ENCODE measurements at places on chromosomes 3 and 15.
A peak's percentile ranks its signal among the peaks of the same experiment; 100 is the strongest.

DNA sequence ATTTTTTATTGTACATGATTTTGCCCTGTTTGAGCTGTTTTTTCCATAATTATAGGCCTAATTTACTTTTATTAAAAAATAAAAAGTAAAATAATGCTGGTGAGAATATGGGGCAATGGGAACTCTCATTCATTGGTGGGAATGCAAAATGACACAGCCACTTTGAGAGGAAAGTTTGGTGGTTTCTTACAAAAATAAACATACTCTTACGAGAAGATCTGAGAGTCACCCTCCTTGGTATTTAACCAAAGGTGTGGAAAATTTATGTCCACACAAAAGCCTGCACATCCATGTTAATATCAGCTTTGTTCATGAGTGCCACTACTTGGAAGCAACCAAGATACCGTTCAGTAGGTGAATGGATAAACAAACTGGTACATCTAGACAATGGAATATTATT is 9.8 kb downstream of the MUC13 start:
- no peak for DNase-seq

DNA sequence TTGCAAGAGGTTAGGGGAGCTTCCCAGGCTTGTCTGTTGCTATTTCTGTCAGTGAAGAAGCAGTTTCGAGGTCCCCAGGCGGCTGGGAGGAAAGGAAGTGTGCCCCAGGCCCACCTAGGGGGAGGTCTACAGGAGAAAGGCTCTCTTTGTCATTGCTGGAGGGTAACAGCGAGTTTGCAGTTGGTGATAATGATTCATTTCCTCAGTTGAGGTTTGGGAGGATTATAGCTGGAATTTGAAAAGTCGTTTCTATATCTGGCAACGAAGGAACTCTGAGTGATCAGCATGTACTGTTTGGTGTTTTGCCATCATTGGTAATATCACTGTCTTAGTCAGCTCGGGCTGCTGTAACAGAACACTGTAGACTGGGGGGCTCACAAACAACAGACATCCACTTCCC is 65.5 kb upstream of the UBE3A start:
- peak; percentile 79 for DNase-seq

DNA sequence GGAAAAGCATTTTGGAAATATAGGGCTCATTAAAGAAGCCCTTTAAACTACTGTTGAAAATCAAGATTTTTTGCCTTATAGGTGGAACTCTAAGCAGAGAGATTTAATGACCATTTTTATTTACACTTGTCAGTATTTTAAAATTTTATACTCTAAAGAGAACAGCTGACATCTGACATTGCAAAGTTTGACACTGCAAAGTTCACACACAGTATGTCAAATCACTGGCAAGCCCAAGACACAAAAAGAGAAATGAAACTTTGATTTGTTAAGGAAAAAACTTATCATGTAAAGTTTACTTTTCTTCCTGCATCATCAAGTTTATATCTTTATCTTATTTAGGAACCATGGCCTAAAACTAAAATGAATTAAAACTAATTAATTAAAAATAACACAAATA is 40.2 kb downstream of the DPH6 start:
- no peak for DNase-seq

DNA sequence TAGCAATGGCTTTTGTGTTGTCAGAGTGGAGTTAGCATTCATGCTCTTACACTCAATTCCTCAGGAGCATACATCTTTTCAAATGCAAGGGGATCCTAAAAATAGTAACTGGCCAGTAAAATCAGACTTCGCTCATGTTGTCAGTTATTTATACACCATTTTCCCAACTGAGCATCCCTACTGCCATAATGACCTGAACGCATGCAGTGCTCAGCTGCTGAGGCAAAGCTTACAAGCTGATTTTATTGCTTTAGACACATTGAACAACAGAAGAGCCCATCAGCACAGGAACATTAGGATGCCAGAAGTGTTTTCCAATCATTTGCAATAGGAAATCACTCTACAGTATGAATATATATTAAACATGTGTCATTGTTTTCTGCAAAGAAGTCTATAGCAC is 689.7 kb upstream of the BCHE start:
- peak; percentile 55 for DNase-seq

DNA sequence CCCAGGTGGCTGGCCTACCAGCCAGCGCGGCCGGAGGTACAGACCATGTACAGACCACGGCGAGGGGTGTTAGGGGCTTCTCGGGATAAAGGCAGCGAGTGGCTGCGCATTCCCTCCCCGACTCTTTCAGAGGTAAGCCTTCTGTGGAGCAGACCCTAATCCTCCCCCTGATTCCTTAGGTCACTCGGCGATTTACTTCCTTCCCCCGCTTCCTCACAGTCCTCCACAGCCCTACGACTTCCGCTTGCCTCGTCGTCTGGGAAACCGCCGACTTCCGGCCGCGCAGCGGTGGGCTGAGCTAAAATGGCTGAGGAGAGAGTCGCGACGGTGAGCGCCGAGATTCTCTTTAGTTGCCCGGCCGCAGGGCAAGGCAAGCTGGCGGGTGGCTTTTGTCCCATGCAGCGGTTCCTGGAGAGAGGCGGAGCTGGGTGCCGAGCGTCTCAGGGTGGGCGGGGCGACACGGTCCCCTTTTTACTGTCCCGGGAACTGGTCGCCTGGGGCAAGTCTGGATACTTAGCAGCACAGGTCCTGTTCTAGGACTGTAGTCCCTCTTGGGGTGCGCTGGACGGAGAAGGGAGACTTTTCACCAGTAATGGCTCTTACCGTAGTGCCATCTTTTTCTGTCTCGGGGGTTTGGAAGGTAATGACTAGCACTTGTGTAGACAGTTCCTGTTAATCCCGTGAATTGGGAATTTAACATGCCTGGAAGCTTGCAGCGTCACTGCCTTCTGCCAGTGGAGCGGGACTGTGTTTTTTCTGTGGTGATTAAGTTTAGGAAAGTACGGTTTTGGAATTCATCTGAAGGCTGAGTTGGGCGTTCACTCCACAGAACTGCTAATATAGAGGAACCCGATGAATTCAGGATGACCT is at the start of the genes BBS4 and HIGD2B:
TSS of gene BBS4 (plus strand) at position 283 of the 870 bp plus-strand sequence. CDS start at position 304, 21 bp downstream.
TSS of gene HIGD2B (minus strand) at position 258 of the 870 bp plus-strand sequence. CDS start 9,808 bp downstream, outside the sequence.
- DNase-seq, result peak; percentile 98

All from muscle of back (tissue), 13 donors.